Muscle of back (tissue), 13 donors: ENCODE measurements at places on chromosomes 2 and 18. TPM values are rescaled to one million over a fixed set of nuclear protein-coding genes. Genes with fewer than 3 reads are reported as not detected.

Gene PPP3R1
- polyA plus RNA-seq: 52.3 TPM

Gene MPV17
- polyA plus RNA-seq: 46.3 TPM

Gene CD8B2
- not detected for polyA plus RNA-seq

Gene RELCH
- polyA plus RNA-seq: 15.8 TPM

DNA sequence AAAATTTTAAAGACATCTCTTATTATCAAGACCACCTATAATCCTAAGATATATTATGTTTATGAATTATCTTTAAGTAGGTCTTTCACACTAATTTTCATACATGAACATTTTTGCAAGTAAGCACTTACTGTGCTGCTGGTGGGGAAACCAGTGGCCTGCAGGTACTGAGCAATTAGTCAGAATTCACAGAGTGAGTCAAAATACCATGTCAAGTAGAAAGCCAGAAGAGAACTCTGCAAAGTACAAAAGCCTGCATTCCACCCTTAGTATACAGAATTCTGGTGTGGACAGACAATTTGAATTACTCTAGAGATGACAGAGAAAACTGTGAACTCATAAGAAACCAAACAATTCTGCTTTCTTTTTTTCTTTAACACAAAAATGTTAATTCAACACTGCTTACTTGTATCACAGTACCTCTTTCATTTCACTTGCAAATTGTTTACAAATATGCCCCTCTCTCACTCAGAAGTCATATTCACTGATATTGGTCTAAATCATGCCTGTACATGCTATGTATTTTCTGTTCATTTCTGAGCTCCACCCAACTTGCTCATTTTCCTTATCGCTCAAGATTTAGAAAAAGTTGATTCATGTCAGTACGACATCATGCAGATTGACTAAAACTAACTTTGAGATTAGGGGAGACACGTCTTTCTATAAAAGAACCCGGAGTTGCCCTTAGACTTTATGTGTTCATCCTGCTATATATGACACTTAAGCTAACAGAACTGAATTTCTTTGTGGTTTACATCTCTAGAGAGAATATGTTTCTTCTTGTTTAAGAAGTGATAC lies 182.9 kb downstream of the IKZF2 start:
- no peak for DNase-seq

DNA sequence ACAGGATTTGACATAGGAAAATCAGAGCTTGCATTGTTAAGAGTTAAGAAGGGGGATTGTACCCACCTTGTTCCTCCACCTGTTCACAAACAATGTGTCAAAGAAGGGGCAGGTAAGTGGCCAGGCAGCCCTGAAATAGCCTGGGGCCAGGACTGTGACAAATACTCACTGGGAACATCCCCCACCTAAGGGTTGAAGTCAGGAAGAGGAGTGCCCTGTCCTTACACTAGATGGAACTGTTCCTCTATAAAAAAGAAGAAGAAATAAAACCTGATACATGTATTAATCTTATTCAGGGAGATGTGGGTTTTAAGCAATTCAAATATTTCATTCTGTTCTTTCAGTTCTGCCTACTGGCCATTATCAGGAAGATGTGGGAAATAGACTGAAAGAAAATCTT lies 41.9 kb downstream of the TACR1 start:
- DNase-seq: no peak

- DNase-seq: no peak
Observed at GRCh38 chr18:55504808-55505207, 83.2 kb downstream of the TCF4 start.

GRCh38 chr2:215635071-215635787 lies 199.4 kb upstream of the FN1 start:
- no peak for DNase-seq

DNA sequence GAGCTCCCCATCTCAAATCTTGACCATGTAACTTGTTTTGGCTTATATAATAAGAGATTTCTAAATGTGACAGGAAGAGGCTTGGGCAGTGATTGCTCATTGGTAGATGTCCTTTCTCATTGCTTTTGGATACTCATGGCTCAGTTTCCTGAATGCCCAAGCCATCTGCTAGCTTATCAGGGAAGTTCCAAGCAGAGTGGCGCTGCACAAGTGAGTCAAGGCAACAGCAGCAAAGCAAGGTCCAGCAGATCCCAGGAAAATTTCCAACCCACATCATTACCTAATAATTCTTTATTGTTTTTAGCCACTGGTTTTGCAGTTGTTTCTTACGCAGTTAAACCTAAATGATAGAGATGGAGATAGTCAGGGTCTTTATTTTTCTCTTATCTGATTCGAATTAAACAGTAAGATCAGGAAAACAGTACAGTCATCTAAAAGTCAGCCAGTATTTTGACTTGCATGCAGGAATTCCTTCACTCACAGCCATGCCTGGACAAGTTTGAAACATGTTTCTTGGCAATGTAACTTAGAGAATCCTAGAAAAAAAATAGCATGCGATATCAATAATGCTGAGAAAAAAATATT lies 349.7 kb upstream of the TMEFF2 start:
- no peak for DNase-seq
